ENCODE measurements at places on chromosomes 3 and 15.

GRCh38 chr15:79053894-79054293 lies 36.7 kb downstream of the RASGRF1 start:
- DNase-seq: no peak

GRCh38 chr3:174538151-174538550 lies 321.0 kb upstream of the NAALADL2 start:
- DNase-seq: no peak

DNA sequence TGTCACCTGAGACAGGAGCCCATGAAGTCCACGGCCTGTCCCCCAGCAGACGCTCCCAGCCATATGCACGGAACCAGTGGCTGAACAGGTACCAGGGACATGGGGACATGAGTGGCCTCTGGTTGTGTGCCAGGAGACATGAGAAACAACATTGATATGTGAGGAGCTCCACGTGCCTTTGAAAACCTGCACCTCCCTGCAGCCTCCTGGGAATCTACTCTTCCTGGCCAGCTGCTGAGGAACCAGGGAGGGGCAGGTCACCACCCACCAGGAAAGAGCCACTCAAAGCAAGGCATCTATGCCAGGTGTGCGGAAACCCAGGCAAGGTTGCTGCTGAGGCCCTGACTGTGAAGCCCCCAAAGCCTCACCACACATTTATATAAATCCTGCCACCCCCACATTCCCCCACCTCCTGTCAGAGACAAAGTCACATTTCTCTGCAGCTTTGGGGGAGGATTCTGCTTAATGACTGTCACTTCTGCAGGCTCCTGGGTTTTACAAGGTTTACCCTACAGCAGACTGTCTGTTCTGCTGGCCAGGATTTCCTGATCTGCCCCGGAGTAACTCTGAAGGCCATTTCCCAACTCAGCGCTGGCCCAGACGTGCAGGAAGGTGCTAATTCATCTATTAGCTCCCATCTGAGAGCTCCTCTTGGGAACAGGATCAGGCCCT lies 110.8 kb downstream of the ADCY5 start:
- DNase-seq: no peak

GRCh38 chr3:158794936-158795518 lies 6.8 kb upstream of the MFSD1 start:
- no peak for DNase-seq

All from chondrocyte (in vitro differentiated cells).